ENCODE measurements at places on chromosomes 2 and 18. TPM values are rescaled to one million over a fixed set of nuclear protein-coding genes. Genes with fewer than 3 reads are reported as not detected.

GRCh38 chr18:31512203-31512764 is 14.3 kb downstream of the DSG2 start:
- peak; percentile 24 for DNase-seq

DNA sequence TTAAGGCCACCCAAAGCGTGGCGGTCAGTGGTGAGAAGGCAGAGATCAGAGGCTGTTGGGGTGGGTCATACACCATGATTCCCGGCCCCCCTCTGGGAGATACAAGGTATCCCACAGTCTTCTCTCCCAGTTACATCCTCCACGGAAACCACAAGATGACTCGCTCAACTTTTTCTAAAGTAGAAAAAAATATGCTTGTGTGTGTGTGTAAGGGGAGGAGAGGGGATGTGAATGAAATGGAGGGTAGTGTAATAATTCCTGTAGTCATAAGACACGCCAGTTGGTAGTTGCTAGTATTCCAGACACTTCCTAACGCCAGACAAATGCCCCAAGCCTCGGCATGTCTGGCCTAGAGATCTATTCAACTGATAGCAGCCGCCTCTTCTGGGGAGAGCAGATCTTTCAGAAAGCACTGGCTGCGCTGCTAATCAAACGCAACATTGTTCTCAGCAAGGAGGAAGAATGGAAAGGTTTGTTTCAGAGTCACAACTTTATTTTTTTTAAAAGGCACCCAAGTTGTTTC is 143.5 kb downstream of the TGIF1 start:
- peak; percentile 56 for DNase-seq

GRCh38 chr2:28951910-28952835 is 28.9 kb upstream of the TOGARAM2 start:
- DNase-seq: peak; percentile 86

DNA sequence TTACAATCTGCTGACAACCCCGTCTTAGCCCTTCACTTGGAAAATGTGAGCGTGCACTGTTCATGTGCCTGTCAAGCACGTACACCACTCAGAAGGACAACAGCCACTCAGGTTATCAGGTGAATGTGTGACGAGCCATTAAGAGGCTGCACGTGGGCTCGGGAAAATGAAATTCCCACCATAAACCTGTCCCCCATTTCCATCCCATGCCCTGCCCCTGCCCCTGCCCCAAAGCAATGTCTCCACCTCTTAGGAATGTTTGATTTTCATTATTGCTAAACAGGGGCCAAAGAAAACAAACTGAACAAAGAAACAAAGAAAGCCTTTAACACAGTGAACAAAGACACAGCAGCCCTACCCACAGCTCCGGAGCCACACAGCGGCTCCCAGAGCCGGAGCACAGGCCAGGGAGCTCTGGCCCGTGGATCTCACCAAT is 90.5 kb downstream of the TMEM18 start:
- DNase-seq: no peak

DNA sequence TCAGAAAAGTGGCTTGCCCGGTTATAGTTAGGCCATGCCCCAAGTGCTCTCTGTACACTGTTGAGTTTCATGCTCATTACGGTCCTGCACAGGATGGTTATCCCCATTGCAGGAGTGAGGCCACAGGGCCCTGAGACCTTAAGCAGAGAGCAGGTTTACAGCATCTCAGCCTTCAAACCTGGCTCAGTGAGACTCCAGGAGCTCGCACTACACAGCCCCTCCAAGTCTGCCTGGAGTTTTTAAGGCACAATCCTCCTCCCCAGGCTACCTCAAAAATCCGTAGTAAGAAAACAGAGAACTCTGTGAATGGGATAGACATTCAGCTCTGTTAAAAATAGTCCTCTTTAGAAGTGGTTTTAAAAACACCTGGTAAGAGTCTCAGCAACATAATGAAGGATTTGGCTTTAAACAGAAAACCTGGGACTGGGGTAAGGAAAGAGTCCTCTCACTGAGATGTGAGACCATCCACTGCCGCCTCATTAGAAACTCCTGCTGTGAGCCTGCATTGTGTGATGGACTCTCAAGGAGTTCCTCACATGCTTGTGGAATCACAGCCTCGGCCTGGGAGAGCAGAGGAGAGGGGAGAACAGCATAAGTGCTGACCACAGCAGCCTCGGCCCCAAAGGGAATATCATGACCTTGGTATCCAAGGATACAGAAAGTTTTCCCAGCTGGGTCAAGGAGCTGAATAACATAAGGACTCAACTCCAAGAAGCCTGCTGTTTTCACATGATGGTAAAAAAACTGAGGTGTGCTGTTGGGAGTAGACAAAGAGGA is 214.8 kb downstream of the ATAD2B start:
- no peak for DNase-seq

DNA sequence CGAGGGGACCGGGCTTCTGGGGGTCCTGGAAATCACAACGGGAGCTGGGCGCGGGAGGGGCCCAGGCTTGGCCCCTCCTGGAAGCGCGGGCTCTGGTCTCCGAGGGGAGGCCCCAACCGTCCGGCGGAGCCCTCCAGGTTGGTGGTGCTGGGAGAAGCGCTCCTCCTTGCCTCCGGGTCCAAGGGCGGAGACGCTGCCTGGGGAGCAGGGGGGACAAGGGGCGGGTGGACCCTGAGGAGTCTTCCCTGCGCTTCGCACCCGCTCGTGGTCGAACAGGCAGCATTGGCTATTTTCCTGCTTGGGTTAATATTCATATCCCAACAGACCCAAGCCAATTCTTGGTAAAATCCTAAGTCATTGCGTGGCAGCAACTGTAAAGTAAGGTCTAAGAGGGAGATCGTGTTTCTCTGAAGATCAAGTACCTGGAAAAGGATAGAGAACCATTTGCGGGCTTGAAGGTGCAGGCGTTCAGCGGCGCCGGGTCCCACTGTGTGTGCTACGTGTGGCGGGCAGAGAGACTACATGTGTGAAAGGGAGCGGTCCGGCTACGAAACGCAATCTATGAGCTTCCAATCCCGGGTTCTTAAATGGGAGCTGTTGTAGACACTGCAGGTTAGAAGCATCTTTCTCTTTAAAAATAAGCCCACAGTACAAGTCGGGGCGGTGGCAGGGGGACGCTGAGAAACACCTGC is 805 bp downstream of the CIDEA start:
- no peak for DNase-seq

ZFAND2B gene
- 45.7 TPM for polyA plus RNA-seq

AP1S3 gene
- 0.80 TPM for polyA plus RNA-seq

MOCOS gene
- 0.03 TPM for polyA plus RNA-seq

LIMS4 gene
- 5.1 TPM for polyA plus RNA-seq

TMEM185B gene
- 18.1 TPM for polyA plus RNA-seq
